ENCODE measurements at places on chromosomes 7 and 10. TPM values are rescaled to one million over a fixed set of nuclear protein-coding genes. Genes with fewer than 3 reads are reported as not detected.

- no peak for DNase-seq
Observed at GRCh38 chr10:75034131-75034512, 77.3 kb upstream of the SAMD8 start.

- DNase-seq: no peak
Observed at GRCh38 chr7:140873434-140873833, 51.3 kb downstream of the BRAF start.

DNA sequence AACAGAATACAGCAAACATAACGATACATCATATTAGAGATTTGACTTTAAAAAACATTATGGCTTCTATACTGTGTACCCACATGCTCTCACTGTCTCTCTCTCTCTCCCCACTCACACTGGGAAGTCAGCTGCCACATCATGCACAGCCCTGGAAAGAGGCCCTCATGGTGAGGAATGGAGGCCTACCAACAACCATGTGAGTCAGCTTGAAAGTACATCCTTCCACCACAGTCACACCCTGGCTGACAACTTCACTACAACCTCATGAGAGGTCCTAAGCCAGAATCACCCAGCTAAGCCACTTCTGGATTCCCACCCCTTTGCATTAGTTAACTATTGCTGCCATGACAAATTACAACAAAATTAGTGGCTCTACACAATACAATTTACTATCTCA is 23.3 kb upstream of the GPR22 start:
- DNase-seq: no peak

DNA sequence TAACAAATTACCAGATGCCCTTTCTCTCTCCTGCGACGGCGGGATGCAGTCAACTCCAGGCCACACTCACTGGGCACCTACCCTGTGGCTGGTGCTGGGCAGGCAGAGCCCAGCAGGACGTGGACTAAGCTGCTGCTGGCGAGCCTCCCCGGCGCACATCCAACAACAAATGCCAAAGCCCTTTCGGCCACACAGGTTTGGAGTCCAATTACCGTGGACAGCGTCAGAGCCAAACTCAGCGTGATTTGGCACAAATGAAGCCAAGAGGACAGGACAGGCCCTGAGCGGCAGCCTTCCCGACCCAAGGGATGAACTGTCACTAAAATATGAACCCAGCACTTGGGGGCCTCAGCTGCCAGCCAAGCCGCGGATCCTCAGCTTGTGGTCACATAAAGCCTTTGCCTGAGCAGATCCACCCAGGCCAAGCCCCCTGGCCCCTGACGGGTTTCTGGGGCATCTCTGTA is 28.4 kb downstream of the DAGLB start:
- no peak for DNase-seq

Gene CTTNBP2
- not detected for total RNA-seq

Gene P4HA1
- 9.0 TPM for total RNA-seq

Gene SLC25A28
- 113 TPM for total RNA-seq

DNA sequence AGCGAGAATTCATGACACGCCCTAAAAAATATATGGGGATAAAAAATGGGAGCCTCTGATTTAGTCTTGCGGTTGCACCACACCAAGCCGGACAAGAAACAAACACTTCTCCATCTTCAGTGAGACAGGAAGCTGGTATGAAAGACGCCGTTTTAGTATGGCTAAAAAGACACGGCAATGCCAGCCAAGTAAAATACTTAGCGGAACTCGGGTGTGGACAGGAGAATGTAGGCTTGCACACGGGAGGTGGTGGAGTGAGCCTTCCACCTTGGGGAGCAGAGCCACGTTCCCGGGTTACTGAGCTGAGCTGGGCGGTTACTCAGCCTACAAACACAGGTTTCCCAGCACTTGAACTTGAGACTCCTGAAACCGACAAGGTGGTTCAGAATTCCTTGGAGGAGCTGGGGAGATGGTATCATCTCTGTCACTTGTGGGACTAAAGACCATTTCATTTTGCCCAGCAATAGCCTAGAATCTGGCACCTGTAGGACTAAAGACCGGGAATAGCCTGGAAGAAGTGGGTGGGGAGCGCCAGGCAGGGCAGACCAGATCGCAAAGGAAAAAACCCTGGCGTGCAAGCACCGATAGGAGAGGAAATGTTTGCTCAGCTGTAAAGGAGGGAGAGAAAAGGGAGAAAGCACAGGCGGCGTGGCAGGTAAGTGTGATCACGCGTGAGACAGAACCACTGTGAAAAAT is 34.8 kb upstream of the SEPHS1 start:
- DNase-seq: no peak

Gene SEMA3A
- 0.50 TPM for total RNA-seq

DNA sequence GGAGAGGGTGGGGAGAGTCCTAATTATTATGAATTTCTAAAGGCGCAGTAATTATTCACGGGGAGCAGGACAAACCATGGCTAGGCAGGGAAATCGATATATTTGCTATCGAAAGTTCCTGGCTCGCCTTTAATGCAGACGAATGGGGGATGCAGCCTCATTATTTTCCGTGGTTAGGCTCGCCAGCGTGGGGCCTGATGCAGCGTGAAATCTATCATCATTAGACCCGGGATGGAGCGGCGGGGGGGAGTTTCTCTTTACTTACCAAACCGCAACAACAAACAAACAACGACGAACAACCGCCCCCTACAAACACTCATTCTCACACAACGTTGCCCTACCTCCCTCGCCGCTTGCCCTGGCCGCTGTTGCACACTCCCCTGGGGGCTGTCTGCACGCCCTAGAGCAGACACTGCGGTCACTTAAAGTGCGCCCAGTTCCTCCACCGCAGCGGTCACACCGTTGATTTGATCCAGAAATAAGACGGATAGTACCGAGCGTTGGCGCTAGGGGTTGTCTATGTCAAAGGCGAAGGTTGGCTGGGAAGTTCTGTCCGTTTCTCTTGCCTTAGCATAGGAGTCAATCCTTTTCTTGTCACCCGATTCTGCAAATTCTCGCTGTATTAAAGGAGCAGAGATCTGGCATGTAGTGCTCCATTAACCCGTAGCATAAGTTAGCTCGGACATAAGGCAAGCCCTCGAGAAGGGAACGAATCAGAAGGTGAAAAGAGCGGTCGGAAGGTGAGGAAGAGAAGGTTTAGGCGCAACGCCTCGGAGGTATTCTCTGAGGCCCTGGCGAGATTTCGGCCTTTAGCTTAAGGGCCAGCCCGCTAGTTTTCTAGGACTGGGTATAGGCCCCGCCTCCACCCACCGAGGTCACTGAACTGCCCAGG is 10.4 kb downstream of the NXPH1 start:
- DNase-seq: no peak

Gene KCP
- total RNA-seq: not detected

DNA sequence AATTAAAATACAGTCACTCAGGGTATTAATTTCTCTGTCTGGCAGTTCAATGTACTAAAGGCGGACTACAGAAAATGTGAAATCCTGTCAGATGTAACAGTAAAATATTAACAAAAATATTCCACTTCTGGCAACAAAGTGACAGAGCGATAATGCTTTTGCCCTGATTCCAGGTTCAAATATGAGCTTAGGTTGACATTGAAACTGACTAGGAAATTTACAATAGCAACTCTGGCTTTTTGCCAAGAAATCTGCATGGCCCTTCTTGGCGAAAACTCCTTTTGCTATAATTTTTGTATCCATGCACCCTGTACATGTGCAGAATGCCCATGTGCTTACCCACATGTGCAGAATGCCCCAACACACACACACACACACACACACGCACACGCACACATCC is 552.2 kb downstream of the MDFIC start:
- no peak for DNase-seq

DNA sequence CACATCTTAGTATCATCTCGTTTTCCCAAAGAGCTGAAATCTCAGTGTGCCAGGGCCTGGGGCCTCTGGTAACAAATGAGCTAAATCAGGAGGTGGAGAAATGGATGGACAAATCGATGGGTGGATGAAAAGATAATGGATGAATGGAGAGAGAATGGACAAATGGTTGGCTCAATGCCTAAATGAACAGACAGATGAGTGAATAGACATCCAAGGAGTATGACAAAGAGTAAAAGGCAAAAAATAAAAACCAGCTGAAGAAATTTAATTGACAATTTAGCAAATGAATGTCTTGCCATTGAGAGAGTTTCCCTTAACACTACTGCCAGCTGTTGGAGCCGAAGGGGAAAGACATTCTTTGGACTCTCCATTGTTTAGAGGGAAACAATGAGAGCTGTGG is 8.0 kb downstream of the SYCE1 start:
- DNase-seq: no peak
